ENCODE measurements at places on chromosomes 4 and X. TPM values are rescaled to one million over a fixed set of nuclear protein-coding genes. Genes with fewer than 3 reads are reported as not detected.
A peak's percentile ranks its signal among the peaks of the same experiment; 100 is the strongest.

The UGT2A1 gene
- total RNA-seq = not detected

GRCh38 chr4:3706111-3706511 is 60.1 kb upstream of the ADRA2C start:
- no peak for DNase-seq

GRCh38 chr4:78059524-78059889 is 2.4 kb downstream of the FRAS1 start:
- DNase-seq = no peak

DNA sequence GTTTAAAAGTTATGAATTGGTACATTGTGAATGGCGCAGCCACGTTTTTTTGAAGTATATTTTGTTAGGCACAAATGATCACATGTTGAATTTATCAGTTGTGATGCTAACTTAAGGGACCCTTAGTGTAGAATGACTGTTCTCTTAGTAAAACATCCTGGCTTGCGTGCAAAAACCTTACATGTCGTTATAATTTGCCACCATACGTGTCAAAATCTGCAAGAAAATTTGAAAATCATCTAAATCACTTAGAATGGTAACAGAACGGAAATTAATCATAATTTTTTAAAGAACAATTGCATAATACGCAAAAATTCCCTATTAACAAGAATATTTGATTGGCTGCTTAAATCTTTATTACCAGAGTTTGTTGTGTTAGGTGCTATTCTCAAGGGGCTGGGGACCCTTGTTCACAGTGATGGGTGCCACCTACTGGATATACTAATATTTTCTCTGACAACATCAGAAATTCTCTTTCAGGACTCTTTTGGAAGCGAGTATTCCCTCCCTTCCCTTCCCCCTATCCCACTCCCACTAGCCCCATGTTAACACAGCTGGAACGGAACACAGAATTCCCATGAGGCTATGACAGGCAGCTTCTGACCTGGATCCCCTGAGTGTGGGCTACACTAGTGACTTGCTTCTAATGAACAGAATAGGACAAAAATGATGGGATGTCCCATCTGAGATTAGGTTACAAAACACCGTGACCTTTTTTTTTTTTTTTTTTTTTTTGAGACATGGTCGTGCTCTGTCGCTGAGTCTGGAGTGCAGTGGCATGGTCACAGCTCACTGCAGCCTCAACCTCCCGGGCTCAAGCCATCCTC is 71.8 kb downstream of the SUPT20HL2 start:
- no peak for DNase-seq

DNA sequence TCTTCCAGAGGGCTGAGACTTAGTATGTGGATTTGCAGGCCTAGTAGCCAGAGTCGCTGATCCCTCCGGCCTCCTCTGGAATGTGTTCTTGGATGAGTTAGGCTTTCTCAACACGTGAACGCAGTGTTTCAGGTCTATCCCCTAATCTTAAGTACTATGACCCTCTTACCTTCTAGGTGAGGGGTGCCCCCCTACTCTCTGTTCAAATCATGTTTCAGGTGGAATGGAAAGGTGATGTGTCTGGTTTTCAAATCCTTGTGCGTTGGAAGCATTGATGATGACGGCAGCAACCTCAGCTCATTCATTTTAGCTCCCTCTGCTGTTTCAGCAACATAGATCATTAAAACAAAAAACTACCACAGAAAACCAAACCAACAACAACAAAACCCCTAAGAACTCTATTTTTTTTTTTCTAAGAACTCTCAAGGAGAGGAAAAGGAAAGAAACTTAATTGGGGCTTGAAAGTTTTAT is 56.4 kb downstream of the RWDD4 start:
- DNase-seq = no peak

The TGIF2LX gene
- not detected for total RNA-seq

- no peak for DNase-seq
Observed at GRCh38 chr4:181728305-181728966, 514.8 kb upstream of the TENM3 start.

The EGFL6 gene
- 0.60 TPM for total RNA-seq

DNA sequence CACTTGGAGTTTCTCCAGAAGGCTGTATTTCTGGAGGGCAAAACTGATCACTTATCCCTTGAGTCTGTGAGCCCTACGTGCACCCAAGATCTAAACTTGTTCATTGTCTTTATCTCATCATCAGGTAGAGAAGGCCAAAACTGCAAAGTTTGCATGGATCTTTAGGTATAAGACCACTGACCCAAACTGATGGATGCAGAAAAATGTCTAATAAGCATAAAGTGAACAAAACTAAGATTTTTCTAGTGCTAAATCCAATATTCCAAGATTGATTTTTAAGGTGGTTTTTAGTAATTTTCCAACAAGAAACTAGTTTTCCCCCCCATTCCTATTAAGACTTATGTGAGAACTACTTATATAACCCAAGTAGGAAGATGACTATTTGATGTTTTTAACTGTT is 2.0 kb downstream of the TMSB15A start:
- DNase-seq = no peak

GRCh38 chr4:109294006-109294405 is 8.5 kb downstream of the COL25A1 start:
- no peak for DNase-seq

DNA sequence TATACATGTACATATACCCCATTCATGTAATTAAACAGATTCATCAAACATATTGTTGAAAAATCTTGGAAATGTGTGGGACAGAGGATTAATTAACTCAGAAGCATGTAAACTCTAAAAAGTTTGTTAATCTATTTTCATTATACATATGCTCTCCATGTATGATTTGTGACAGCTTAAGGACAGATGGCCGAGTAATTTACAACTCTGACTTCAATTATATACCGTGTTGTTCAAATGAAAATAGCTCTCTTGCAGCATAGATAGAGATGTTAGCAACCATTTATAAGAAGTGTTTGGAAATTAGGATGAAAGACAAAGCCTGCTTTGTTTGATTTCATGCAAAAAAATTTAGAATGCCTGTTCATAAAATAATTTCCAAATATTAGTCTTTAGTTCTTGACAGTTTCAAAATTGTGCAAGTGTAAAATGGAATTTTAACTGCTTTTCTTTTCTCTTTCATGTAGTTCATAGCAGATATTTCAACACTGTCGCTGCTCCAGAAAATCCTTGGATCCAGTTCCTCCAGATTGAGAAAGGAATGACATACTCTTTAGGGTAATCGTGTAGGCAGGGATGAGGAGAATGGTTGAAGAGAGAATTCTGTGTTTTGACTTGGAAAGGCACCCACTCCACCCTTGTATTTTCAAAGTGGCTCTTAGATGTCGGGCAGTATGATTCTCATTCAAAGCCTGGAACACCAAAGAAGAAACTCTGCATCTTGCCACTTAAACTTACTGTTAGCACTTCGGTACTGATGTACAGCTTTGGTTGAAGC is 23.1 kb downstream of the AFF2 start:
- DNase-seq = no peak

- no peak for DNase-seq
Observed at GRCh38 chr4:101075536-101075935, 271.8 kb downstream of the PPP3CA start.

GRCh38 chrX:68942840-68943239 is 114.0 kb downstream of the EFNB1 start:
- no peak for DNase-seq

The FGF13 gene
- 36.9 TPM for total RNA-seq

GRCh38 chrX:34563804-34564203 is 93.3 kb downstream of the TMEM47 start:
- no peak for DNase-seq

DNA sequence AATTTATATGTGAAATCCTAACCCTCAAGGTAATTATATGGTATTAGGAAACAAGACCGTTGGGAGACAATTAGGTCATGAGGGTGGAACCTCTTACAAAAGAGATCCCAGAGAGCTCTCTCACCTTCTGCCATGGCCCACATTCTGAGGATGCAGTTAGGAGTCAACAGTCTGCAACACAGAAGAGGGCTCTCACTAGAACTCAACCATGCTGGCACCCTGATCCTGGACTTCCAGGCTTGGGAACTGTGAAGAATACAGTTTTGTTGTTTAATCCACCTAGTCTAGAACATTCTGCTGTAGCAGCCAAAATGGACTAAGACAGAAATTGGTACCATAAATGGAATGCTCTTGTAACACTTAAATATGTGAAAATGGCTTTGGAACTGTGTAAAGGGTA is 278.8 kb upstream of the GALNTL6 start:
- no peak for DNase-seq

DNA sequence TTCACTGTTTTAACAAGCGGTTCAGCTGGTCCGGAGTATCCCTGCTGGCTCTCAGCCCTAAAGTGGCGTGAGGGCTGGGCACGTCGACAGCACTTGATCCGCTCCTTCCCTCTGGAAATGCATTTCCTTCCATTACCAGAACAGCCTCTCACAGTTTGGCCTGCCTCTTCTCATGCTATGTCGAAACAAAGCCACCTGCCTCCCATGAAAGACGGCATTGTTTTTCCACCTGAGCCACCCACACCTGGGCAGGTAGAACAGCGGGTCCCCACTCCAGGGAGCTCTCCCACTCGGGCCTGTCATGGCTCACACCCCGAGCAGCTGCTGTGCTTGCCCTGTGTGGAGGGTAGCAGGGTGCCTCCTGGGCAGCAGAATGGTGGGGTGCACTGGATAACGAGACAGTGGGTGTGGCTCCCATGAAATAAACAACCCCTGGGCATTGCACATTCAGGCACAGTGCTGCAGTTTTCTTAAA is 86.2 kb downstream of the FHDC1 start:
- DNase-seq = no peak

The MOSPD2 gene
- total RNA-seq = 41.3 TPM

DNA sequence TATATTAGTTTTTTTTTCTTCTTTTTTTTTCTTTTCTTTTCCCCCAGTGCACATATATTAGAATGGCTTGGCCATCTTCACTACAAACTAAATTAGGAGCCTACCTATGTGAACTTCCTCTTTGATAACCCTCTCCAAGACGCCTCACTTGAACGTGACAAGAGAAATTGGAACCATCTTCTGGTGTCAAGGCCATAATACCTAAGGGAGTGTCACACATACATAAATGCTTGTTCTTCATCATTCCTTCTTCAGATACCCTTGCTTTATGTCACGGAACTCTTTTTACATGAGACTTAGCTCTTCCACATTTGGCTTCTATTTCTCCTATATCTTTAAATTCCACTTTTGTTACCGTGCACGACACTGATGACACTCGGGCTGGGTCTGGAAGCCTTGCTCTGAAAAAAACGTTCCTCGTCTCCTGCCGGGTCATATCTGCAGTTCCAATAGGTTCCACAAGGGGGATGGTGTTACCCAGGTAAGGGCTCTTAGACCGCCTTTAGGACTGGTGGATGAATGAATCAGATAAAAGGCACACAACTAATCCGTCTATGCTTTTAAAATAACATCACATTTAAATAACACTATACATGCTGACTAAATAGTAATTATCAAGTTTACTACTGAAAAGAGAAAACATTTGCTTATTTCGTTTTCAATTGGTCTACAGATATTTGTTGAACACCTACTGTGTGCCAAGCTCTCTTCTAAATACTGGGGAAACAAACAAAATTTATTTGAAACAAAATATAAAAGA is 19.9 kb downstream of the DGAT2L6 start:
- no peak for DNase-seq

GRCh38 chrX:65745427-65745826 is 78.0 kb downstream of the MSN start:
- no peak for DNase-seq

DNA sequence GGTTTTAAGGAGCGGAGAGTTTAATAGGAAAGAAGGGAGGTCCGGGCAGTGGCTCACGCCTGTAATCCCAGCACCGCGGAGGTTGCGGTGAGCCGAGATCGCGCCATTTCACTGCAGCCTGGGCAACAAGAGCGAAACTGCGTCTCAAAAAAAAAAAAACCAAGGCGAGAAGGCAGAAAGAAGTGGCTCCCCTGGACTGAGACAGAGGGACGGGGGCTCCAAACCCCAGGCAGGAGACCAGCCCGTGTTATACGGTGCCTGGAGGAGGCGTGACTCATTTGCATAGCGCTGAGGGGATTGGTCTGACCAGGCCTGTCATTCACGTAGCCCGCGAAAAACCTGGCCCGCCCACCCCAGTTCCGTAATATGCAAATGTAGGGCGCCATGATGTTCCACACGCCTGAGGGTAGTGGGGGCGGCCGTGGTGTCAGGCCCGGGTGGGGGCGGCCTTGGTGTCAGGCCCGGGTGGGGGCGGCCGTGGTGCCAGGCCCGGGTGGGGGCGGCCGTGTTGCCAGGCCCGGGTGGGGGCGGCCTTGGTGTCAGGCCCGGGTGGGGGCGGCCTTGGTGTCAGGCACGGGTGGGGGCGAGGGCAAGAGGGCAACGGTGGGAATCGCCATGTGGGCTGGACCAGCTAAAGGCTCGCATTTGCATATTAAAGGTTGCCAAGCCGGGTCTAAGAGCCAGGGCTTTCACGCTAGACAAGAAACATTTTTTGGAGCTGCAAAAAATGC is 2.1 kb downstream of the PLCXD1 start:
- peak; percentile 91 for DNase-seq

DNA sequence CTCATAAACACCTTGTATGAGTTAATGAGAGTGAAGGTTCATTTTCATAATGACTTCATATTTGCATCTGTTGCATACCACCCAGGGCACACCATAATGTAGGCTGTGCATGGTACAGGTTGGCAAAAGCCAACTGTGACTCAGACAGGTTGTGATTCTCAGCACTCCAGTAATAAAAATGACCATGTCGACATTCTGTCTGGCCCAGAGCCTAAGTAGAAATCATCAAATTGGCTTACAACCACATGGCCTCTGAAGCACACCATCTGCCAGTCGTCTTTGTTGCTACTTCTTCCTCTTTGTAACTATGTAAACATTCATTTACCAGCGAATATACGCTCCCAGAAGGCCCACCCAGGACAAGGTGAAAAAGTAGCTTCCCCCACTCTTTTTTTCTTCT is 459.5 kb downstream of the GASK1B start:
- DNase-seq = no peak

The MORF4L2 gene
- total RNA-seq = 208 TPM

The PRR32 gene
- not detected for total RNA-seq

DNA sequence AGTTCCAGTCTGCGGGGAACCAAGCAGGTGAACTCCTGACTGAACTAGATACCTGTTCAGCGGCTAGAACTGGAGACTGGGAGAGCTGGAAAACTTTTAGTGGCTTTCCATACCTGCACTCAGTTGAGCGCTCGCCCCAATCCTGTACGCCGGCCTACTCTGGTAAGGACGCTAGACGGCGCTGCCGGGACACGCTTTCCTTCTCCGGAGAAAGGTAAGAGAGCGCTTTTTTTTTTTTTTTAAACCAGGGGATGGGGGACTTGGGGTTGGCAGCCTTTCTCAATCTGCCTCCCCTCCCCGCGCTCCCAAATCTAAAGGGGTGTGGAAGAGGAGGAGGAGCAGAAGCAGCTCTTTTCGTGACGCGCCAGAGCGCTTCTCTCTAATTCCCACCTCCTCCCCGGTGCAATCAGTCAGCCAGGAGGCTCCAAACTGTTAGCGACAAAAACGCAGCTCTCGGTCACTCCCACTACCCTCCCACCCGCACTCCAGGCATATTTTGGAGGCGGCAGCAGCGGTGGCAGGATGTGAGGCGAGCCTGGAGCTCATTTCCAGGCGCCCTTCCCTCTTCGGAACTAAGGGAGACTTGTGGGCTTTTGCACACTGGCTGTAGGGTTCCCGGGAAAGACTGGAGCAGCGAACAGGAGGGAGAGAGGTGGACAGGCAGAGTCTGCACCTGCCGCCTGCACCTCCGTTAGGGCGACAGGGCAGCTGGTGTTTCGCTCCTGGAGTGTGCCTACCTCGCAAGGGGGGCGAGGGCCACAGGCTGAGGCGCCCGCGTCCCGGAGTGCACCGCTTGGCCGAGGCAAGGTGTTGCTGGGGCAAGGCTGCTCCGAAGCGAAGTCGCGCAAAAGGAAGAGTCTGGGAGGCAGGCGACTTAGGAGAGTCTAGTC is at the start of gene IL1RAPL2:
Gene IL1RAPL2, plus strand, starts transcription at position 409 of the 890 bp plus-strand sequence.
- no peak for DNase-seq
